Activated CD4-positive, alpha-beta T cell treated with anti-CD3 and anti-CD28 coated beads, Interleukin-2, amount 50 U/mL, for 48 hours (primary cell): ENCODE measurements at places on chromosomes 13 and 19.

DNA sequence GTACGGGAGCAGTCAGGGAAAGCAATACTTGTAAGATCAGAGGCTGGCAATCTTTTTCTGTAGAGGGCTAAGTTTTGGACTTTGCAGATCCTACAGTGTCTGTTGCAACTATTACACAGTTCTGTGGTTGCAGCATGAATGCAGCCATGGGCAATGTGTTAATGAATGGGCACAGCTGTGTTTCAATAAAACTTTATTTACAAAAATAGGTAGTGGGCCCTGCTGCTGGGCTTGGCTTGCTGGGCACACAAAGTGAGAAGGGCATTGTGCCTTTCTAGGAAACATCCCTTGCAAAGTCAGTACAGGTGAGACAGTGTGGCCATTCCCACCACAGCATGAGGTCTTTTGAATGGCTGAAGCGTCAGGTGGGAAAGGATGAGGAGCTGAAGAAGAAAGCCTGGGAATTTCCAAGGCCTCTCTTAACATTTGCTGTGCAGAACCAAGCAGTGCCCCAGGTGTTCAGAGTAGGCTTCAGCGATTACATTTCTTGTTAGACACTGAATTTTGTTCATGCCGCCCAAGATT, 9.1 kb downstream of the KL start:
- DNase-seq, result no peak

GRCh38 chr13:113141601-113141970, 16.9 kb upstream of the PROZ start:
- no peak for DNase-seq

DNA sequence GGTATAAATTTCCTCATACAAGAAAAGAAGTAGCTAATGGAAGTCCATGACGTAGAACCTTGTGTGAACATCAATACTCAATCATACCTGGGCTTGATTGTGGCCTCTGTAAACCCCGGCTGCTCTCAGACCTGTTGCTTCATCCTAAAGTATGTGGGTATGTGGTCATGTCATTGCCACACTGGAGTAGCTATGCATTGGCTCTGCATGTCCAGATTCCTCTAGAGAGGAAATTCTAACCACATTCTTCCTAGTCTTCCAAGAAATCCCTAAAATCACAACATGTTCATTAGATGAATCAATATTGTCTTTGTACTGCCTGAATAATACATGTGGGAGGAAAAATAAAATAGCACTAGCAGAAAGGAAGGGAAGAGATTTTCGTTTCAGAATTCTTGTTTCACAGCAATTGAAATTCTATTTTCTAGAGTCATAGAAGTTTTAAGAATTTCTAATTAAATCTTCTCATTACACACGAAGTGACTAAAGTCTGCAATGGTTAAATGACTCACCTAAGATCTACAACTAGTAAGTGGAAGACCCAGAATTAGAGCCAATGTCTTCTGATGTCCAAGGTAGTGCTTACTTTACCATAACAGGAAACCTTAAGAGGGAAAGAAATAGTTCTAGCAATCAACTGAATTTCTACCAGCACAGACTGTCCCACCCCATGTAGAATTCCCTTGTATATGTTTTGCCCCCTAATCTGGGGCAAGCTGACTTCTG, 28.0 kb downstream of the RXFP2 start:
- DNase-seq, result no peak

- DNase-seq, result no peak
Observed at GRCh38 chr13:52737965-52738364, 1.7 kb downstream of the CNMD start.

DNA sequence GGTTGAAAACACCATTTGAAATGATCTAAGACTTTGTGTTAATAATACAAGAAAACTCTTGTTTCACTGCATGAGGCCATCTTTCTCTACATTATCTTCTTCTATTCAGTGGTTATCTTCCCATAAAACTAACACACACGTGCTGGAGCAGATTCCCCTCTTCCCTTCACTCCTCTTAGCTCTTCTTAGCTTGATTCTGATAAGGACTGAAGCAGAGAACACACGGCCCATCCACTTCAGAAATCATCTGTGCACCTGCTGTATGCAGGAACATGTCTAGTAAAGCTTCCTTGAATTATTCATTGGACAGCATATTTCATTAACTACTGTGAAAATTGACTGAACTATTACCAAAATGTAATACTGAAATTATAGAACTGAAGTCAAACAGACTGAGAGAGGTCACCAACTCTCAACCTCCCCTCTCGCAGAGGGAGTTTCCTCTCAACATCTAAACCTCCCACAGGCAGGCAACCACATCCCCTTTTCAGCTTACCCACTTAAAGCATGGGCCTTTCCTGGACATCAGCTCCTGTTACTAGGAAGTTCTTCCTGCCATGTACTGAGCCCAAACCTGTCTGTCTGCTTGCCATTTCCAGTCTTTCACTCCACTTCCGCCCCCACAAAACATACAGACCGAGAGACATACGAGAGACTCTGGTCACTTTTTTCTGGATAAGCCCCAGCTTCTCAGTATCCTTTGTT, 113.9 kb downstream of the CRYL1 start:
- DNase-seq, result peak; percentile 44

GRCh38 chr13:104553186-104553585, 1487.0 kb upstream of the SLC10A2 start:
- DNase-seq, result no peak

DNA sequence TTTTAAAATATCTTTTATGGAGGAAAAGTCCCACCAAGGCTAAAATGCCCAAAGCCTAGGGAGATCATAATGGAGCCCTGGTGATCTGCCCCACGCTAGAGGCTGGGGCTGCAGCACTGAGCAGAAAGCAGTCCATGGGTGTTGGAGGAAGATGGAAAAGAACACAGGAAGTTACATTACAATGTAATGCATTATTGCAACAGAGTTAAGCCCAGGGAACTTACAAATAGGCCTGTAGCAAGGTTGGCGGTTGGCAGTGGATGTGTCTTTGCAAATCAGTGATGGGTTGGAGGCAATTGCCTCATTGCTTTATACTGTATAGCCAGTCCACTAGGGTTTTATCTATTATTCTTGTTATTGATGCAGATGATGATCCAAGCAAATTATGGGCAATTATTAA, 399.9 kb downstream of the NDFIP2 start:
- no peak for DNase-seq

DNA sequence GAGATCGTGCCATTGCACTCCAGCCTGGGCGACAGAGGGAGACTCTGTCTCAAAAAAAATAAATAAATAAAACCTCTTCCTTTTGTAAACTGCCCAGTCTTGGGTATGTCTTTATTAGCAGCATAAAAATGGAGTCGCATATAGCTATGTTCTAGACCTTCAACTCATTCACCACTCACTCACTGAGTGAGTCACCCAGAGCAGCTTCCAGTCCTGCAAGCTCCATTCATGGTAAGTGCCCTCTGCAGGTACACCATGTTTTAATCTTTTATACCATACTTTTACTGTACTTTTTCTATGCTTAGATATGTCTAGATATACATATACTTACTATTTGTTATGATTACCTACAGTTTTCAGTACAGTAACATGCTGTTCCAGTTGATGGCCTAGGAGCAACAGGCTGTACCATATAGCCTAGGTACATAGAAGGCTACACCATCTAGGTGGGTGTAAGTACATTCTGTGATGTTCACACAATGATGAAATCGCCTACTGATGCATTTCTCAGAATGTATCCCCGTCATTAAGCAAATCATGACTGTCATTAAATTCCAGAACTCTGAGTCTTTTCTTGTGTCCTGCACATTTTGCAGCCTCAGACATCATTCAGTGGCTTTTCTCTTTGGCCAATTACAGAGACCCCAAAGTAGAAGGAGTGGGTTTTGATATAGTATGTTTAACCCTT, 13.7 kb upstream of the FARP1 start:
- DNase-seq, result no peak

- no peak for DNase-seq
Observed at GRCh38 chr19:40420451-40420765, 5.4 kb downstream of the SERTAD1 start.

GRCh38 chr19:54739587-54740497, 1.5 kb downstream of the KIR2DL3 start:
- DNase-seq, result no peak

- no peak for DNase-seq
Observed at GRCh38 chr13:23617551-23618024, 47.4 kb downstream of the TNFRSF19 start.

DNA sequence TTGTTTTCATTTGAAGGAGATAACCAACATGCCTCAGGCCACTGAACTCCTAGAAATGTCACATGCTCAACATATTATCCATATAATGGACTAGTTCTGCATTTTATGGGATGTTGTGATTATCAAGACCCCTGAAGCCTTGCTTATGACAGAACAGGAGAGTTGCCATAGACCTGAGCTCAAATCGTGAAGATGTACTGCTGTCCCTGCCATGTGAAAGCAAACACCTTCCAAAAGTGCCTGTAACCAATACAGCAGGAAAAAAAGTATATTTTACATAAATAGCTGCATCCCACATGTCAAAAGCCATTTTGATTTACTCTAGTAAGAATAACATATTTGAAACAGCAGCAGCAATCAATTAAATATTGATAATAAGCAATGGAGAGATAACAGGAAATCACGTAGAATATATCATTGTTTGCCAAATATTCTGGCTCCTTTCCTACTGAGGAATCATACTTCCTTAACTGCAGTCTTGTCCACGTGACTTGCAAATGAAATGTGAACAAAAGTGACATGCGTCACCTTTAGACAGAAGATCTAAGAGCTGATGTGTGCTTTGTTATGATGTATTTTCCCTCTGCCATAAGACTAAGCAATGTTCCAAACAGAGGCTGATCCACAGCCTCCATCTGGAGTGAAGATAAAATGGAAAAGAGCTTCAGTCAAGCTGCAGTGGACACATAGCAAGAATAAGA, 33.5 kb downstream of the SLC25A30 start:
- no peak for DNase-seq

- peak; percentile 84 for DNase-seq
Observed at GRCh38 chr13:50125554-50126262, 110.5 kb downstream of the KCNRG start.

- no peak for DNase-seq
Observed at GRCh38 chr19:15641901-15642491, 1.3 kb downstream of the CYP4F3 start.

DNA sequence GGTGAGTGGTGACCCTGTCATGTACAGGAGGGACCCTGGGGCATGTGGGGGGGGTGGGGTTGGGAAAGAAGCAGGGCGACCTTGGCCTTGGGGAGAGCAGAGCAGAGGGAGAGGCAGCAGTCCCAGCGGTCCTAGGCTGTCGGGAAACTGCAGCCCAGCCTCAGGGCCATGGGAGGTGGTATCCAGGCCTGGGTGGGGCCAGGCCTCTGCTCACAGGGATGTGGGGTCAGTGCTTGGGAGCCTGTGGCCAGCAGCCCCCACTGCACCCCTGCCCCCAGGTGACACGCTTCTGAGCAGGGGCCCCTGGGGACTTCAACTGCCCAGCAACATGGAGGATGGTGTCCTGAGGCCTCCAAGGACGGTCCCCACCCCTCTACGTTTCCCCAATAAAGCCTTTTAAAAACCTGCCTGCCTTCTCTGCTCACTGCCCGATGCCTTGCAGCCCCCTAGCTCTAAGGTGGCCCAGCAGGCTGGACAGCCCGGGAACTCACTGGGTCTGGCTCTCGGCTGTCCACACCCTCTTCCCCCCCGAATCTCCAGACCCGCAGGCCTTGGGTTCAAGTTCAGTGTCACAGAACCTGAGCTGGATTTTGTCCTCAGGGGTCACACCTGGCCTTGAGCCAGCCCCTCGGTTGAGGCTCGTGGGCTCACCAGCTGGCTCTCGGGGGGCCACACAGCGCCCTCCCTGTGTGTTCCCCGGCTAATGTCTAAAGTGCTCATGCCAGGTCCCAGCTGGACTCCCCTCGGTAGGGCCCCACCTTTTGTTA, 6.9 kb downstream of the PNKP start:
- no peak for DNase-seq

- no peak for DNase-seq
Observed at GRCh38 chr13:34749046-34749445, 193.0 kb upstream of the NBEA start.

DNA sequence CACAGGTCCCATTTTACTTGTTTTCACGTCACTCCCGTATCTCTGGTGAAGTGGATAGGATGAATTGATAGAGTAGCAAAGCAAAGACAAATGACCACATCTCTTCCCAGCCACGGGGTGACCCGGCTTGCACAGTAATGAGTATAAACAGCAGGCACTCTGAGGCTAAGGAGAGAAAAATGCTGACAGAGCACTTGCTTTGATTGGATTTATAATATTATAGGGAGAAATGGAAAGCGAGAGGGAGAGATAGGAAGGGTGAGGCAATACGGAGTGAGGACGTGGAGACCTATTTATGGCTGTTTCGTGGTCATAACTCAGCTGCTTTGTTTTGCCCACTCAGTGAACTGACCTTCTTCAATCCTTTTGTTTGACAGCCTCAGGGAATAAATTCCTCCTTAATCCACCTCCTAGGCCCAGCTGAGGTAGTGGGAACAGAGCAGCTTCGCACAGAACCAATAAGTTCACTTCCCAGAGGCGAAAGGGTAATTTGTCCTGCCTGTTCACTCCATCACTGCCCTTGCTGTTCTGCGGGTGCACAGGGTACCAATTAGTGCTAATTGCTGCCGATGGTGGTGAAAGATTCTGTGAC, 68.6 kb downstream of the ERCC5 start:
- DNase-seq, result no peak

DNA sequence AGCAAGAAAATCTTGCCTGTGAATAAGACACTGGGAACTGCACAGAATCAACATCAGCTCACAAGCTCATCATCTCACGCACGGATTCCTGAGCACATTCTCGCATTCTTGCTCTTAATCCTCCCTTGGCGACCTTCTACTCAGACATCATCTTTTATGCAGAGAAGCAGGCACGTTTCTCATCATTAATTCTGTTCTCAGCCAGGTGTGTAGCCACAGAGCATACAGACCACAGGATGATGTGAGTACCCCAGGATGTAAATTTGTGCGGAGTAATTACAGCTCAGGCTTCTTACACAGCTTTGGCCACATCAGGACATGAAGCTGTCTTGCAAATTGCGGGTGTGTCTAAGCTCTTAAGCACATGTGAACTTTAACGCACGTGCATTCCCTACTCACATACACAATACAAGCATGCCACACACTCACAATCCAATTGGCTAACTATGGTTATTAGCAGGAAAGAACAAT, 36.5 kb upstream of the SACS start:
- DNase-seq, result no peak

DNA sequence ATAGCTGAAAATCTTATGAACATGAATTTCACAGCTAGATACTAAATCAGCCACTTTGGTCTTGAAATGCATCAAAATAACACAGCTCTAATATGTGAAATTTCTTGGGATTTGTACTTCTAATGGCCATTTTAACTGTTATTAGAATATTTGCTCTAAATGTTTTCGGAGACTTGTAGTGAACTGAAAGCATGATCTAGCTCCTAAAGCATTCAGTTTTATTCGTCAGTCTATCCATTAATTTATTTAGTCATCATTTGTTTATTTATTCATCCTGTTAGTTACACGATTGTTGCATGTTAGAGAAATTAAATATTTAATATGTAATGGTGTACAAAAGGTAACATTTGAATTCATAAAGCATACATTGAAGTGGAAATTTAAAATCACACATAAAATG, 1132.7 kb downstream of the SLITRK1 start:
- DNase-seq, result no peak
